Stimulated activated CD4-positive, alpha-beta T cell treated with anti-CD3 and anti-CD28 coated beads, Interleukin-1b, Interleukin-23, amount 100 ng/mL, for 24 hours (primary cell): ENCODE measurements at places on chromosomes 4 and X.

GRCh38 chrX:143674926-143675325 is 39.0 kb upstream of the SLITRK4 start:
- no peak for DNase-seq

- DNase-seq: no peak
Observed at GRCh38 chrX:150372280-150372679, 9.2 kb downstream of the MAMLD1 start.

GRCh38 chrX:71908387-71908786 is 2.3 kb upstream of the NHSL2 start:
- no peak for DNase-seq

DNA sequence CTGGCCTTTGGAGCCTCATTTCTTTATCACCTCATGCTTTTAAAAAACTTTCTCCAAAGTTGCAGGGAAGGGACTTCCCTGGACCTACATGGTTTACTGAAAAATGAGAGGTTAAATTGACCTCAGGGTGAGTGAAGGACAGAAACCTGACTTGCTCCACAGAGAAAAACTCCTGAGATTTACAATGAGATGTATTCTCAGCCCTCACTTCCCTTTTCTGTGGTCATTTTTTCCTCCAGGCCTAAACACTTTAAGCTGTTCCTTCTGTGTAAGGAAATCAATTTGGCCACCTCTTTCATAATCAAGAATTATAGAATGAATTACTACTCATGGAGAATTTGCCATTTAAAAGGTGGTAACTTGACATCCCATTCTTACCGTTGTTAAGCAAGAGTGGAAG is 77.9 kb downstream of the HPGD start:
- no peak for DNase-seq

GRCh38 chrX:132648895-132649294 is 160.1 kb upstream of the MBNL3 start:
- DNase-seq: no peak

- no peak for DNase-seq
Observed at GRCh38 chrX:11435568-11435967, 142.4 kb downstream of the AMELX start.

GRCh38 chr4:4937926-4938325 is 78.5 kb downstream of the MSX1 start:
- no peak for DNase-seq

DNA sequence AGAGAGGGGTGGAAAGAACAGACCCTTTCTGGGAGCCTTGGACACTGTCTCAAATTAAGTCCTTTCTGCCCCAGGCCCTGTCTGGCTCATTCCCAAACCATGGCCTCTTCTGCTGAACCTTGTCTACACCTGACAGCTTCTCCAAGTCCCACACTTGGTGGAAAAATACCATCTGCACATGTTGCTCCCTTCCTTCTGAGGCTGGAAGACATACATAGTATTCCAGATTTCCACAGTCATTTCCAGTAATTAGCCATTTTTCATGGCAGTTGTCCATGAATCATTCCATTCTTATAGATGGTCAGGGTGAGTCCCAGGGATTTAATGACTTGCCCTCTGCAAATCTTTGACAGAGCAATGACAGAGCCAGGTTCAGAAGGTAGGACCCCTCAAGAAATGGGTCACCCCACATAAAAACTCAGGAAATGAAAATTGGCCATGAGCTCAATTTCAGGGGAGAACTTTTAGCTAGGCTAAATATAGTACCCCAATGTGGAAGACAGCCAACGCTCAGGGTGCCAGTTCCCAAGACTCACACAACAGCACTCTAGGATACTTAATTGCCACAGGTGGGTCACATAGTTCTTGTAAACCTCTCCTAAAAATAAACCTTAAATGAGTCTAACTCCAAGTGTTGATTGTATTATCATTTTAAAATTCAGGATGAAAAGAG is 16.2 kb upstream of the DAPP1 start:
- DNase-seq: no peak

DNA sequence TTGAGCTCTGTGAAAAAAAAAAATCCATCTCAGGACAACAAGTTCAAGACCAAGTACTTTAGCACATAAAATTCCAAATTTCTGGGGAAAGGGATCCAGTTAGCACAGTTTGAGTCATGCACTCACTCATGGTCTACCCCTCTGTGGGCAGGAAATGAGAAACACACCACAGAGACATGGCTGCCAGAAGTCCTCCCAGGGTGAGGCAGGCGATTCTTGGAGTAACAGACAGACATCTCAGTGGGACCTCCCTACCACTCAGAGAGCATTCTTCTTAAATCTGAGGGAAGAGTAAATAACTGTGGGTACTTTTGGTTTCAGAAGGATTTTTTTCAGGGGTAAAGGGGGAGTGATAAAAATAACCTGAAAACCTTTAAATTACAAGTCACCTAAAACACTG is 14.1 kb downstream of the CXCL1 start:
- no peak for DNase-seq

DNA sequence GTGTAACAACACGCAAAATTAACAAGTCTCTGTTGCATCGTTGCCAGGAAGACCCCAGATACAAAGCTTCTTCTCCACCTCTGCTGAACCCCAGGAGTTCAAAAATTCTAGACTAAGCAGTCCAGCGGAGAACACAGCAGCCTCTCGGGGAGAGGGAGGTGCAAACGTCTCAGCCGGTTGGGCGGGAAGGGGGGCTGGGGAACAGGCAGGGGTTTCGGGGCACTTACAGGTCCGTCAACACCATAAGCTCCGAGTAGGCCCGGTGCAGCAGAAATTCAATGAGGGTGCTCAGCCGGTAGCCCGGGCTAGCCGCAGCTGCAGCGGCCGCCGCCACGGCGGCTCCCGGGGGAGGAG is 394 bp downstream of the MED14 start:
- peak; percentile 1 for DNase-seq

- DNase-seq: no peak
Observed at GRCh38 chr4:183163135-183163534, 64.1 kb downstream of the WWC2 start.

GRCh38 chr4:109562457-109563239 is 2.6 kb downstream of the MCUB start:
- DNase-seq: no peak

- no peak for DNase-seq
Observed at GRCh38 chrX:14616301-14616700, 87.0 kb downstream of the GLRA2 start.

- DNase-seq: no peak
Observed at GRCh38 chrX:79065696-79066095, 78.8 kb upstream of the GPR174 start.
